Activated naive CD4-positive, alpha-beta T cell treated with anti-CD3 and anti-CD28 coated beads, Interleukin-2, amount 50 U/mL, for 72 hours (primary cell): ENCODE measurements at places on chromosomes 3 and 15. TPM values are rescaled to one million over a fixed set of nuclear protein-coding genes. Genes with fewer than 3 reads are reported as not detected.

DNAJB11 gene
- total RNA-seq: 44.8 TPM

KNSTRN gene
- total RNA-seq: 96.4 TPM

SAMMSON gene
- total RNA-seq: not detected

ZNF80 gene
- 0.71 TPM for total RNA-seq

ATP13A4 gene
- 6.1 TPM for total RNA-seq

ACAN gene
- not detected for total RNA-seq

DNA sequence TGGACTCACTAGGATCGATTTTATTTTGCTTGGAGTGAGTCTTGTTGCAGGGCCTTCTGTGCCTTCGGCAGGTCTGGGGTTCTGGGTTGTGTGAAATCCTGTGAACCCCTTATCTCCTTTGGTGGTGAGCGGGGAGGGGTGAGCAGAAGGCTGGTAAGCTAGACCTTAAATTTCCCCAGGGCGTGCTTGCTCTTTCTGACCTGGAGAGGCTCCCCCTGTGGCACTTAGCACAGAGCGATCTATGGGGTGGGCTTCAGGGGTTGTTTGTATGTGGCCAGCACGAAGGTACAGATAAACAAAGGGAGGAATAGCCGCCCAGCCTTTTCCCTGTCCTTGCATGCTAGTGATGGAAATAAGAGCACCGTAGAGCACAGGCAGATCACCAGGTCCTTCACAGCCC is 11.8 kb downstream of the CACNA2D3 start:
- no peak for DNase-seq

DNA sequence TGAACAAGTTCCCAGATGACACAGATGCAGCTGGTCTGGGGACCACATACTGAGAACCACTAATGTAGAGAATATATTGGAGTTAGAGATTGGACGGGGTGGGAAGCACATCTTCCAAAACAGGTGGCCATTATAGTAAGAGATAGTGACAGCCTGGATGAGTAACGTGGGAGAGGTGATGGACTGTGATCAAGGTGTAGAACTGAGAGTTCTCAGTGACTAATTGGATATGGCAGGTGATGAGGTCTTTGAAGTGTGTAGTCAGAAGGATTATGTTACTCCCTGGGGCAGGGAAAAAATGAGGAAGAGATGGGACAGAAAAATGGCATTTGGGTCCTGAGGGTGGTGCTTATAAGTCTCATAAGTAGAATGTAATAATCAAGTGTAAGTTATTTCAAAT is 66.6 kb downstream of the KCNMB2 start:
- DNase-seq: no peak

GRCh38 chr3:17508180-17508752 is 234.2 kb downstream of the TBC1D5 start:
- DNase-seq: no peak

GRCh38 chr15:56241374-56242105 is 2.1 kb downstream of the RFX7 start:
- no peak for DNase-seq

DNA sequence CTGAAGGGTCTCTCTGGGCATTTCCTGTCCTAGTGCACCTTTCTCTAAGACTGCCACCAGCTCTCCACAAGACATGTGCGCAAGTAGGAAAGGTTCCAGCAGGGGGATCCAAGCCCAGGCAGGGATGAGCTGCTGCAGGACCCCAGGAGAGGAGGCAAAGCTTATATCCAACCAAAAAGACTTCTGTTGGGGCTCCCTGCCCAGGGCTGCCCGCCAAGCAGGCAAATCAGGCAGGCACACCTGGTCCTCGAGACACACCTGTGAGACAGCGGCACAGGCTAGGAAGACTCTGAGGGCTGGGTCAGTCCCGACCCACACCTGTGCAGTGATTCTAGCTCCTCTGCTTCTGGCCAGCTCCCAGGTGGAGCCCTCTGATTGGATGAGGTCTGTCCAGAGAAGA is 80.6 kb downstream of the MYLK start:
- no peak for DNase-seq

DNA sequence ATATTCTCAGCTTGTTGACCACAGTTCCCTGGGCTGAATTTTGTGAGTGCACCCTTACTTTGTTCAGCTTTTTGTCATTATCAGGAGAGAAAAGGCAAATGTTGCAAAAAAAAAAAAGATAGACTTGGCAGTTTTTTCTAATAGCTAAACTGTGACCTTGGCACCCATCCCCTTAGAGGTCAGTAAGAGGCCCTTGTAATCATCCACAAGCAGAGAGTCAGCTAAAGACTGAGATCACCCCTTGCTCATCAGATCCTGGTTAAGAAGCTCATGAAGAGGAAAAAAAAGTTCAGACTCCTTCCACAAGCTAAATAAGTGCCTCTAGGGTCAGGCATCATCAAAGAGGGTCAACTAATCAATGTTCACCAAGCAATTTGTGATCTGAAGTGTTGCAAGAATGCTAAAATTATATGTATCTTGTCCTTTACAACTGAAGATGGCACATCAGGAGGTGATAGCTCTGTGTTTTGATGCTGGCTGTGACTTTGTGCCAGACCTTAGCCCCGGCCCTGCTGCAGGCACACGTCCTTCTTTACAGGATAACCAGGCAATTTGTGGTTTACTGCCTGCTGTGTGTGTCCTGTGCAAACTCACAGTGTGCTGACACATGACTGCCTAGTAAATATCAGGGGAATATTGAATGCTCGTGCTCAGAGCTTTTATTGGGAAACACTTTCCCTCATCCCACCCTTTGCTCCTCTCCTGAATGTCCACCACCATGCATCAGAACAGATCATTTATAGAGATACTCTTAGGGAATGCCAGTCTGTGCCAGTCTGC is 262.9 kb downstream of the IL5RA start:
- no peak for DNase-seq

DNA sequence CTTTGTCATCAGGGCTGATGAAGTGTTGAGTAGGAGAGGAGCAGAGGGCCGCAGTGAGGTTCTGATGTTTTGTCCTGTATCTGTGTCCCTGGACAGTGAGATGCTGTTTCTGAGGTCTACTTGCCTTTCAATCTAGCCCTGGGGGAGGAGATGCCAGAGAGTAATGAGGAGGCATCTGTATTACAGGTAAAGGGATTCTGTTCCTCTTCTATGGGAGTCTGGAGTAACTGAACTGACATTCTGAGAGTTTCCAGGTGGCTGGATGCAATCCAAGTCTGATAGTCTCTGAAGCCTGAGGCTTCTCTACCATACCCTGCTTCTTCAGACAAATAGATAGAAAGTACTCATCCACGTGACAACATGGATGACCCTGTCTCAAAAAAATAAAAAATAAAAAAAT is 60.9 kb downstream of the IL12A start:
- no peak for DNase-seq

GRCh38 chr3:177329854-177330253 is 132.6 kb upstream of the TBL1XR1 start:
- DNase-seq: no peak

GRCh38 chr15:25795061-25795460 is 68.1 kb downstream of the ATP10A start:
- DNase-seq: no peak

GRCh38 chr3:191330530-191331048 is 263 bp upstream of the UTS2B start:
- DNase-seq: no peak

DNA sequence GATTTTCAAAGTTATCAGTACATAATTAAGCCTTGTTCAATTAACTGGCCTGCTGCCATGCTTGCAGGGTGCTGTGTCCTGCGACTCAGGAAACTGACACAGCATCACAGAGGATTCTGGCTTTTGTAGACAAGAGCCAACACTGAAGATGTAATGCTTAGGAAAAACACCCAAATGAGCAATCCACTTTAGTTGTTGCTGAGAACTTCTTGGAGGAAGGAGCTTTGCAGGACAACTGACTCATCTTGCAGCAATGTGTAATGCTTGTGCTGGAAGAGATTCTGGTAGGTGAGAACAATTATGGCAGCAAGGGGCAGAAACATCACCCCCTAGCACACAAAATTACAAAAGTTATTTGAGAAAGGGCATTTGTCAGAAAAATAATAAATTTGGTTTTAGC is 67.6 kb downstream of the NLGN1 start:
- no peak for DNase-seq

GRCh38 chr3:55669133-55669532 is 182.0 kb upstream of the WNT5A start:
- no peak for DNase-seq

DNA sequence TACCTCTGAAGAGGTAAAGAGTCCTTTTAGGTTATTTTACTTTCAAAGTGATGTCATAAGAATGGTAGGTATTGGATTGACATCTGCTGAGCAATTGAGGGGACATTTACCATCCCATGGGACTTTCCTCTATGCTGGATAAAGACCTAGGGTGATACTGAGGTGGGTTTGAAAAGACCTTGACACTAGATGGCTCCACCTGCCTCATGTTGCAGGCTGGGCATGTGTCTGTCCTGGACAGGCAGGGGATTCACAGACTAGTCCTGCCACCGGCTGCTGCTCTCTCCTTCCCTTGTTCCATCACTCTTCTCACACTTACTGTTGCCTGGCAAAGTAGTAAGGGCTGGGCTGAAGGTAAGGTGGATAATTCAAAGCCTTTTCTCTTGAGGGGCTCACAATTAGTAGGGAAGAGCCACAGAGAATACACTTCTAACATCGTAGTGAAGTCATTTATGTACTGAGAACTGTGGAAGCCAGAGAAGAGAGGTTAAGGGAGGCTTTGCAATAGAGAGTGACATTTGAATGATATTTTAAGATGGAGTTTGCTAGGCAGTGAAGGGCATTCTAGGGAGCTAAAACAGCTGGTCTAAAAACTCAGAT is 27.7 kb downstream of the TRAK1 start:
- no peak for DNase-seq

- no peak for DNase-seq
Observed at GRCh38 chr15:72706266-72706665, 20.3 kb downstream of the BBS4 start.

GRCh38 chr3:172892158-172892557 is 141.6 kb downstream of the ECT2 start:
- DNase-seq: no peak

GRCh38 chr15:45657254-45657653 is 22.4 kb downstream of the SQOR start:
- no peak for DNase-seq

GRCh38 chr3:116453666-116454346 is 8.5 kb upstream of the LSAMP start:
- no peak for DNase-seq

GRCh38 chr15:28987337-28987736 is 101.6 kb downstream of the APBA2 start:
- DNase-seq: no peak

DNA sequence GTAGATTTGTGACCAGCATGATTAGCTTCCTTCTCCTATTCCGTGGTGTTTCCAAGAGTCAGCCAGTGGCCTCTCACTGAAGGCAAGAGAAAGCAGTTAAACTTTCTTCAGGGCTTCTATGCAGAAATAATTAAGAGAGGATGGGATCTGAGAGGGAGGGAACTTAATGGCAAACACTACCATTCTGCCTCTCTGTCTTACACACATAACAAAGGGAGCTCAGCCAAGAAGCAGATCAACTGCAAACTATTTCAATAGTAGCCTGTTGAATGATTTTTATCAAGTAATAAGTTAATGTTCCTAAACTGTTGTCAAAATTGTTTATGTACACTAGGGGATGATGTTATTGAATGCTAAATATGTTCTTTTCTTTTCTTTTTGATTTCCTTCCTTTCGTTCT is 11.8 kb downstream of the OXSR1 start:
- no peak for DNase-seq

- no peak for DNase-seq
Observed at GRCh38 chr3:17573396-17573795, 169.0 kb downstream of the TBC1D5 start.

DNA sequence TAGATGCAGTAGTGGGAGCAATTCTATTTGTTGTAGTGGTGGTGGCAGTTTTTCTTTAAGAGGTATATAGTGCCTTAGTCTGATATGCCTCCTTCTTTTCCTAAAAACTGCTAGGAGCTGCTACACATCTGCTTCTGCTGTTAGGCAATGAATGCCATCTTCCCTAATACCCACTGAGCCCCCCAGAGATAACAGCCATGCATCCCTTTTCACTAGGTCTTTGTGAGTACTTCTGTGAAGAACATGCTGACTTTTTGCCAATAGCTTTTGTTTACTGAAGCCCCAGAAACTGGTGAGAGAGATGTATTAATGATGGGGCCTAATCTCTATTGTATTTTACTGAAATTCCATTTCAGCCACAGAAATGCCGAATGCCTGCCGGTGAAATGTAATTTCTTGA is 92.6 kb upstream of the CHL1 start:
- DNase-seq: no peak
